ENCODE measurements at places on chromosomes 6 and 20.

- no peak for DNase-seq
These were observed 12.9 kb downstream of the PACSIN1 start for GRCh38 chr6:34478796-34479195.

DNA sequence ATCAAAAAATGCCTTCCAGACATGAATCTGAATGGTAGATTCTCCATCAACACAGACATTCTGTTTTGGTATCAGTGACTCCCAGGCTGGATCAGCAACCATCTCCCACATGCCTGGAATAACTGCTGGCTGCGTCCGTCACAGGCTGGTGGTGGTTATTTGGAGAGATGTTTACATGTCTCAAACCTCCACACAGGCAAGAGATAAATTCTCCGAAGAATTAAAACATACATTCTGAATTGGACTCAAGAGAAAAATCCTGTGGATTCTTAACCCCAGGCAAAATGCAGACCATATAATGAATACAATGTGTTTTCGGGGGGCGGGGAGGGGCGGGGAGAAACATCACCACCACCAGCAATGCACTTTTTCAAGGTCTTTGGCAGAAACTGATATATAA lies 108.2 kb downstream of the THBS2 start:
- no peak for DNase-seq

GRCh38 chr20:46512943-46513844 lies at the start of gene ZNF334:
TSS of gene ZNF334 (minus strand) at chr20:46513559. CDS start at chr20:46512102, 1,457 bp downstream.
- DNase-seq: peak; percentile 77

- no peak for DNase-seq
These were observed 27.1 kb downstream of the SAMHD1 start for GRCh38 chr20:36924167-36925045.

- DNase-seq: no peak
These were observed 117.0 kb downstream of the FARS2 start for GRCh38 chr6:5378331-5378730.

- no peak for DNase-seq
These were observed 2.7 kb downstream of the BCAS1 start for GRCh38 chr20:54067606-54068174.

DNA sequence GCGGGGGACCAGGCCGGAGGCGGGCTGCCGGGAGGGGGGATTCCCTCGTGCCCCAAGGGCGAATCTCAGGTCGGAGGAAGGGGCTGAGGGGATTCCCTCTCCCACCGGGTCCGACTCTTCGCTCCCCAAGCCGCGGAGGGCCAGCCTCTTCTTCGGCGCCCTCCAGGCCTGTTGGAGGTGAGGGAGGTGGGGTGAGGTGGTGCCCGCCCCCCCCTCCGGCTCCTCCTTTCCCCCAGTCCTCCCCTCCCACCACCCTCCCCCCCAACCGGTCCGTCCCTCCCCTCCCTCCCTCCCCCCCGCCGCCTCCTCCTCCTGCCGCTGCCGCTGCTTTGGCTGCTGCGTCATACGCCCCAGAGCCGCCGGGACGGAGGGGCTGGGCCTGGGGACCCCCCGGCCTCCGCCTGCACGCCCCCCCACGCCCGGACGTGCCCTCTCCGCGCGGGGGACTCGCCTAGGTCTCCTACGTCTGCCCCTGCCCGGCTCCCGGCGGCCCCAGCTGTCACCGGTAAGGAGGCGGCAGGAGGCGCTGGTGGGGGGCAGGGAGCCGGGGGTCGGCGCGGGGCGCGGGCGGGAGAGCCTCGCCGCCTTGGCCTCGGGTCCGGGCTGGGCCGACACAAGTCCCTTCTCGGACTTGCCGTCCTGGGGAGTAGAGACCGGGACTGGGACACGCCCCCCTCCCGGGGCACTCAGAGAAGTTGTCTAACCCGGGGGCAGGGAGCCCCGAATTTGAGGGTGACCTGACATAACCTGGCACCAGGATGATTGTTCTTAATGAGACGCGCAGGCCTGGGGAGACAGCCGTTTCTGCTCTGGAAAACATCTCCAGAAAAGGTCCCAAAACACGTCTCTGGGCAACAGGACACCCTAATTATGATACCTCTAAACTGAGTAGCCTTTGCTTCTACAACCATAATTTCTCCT lies at the start of gene PHF1:
TSS of gene PHF1 (plus strand) at position 304 of the 921 bp plus-strand sequence. CDS start 1,250 bp downstream, outside the sequence.
- no peak for DNase-seq

DNA sequence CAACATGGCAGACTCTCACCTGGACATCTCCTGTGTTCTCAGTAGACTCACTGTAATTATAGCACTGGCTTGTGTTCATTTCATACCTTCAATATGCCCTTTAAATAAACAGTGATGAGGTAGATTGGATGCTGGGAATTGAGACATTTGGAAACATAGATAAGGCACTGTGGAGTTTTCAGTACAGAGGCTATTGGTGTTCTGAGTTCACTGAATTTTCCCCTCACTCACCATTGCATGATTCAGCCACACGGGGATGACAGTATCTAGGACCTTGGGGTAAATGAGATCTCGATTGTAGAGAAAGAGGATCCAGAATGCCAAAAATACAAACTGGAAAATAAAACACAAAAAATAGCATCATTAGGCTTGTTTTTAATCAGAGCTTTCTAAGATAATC lies 12.6 kb downstream of the ADTRP start:
- no peak for DNase-seq

- peak; percentile 98 for DNase-seq
These were observed 65.5 kb upstream of the QKI start for GRCh38 chr6:163348789-163349680.

GRCh38 chr20:112396-112795 lies 24.9 kb downstream of the DEFB125 start:
- no peak for DNase-seq

DNA sequence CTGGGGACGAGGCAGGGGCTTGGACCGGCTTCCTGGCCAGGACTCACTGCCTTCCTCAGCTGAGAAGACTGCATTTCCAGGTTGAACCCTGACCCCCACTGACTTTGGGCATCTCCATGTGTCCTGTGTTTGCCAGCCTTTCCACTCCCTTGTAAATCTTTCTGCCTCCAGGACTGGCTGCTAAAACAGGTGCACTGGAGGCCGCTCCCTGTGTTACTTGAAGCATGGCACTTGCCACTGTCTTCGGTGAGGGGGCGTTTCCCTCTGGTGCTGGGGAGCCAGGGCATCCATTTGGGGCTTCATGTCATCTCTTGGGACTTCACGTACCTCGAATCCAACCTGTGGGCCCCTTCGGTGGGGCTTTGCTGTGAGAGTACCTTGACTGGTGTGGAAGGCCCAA lies 6.7 kb upstream of the RBM38 start:
- no peak for DNase-seq

DNA sequence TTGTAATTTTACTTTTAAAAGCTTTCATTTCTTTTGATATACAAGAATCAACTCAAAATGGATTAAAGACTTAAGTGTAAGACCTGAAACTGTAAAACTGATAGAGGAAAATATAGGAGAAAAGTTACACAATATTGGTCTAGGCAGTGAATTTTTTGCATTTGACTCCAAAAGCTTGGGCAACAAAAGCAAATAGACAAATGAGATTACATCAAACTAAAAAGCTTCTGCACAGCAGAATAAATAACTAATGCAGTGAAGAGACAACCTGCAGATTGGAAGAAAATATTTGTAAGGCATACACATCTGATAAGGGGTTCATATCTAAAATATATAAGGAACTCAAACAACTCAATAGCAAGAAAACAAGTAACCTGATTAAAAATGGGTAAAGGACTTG lies 3.0 kb downstream of the GABRR1 start:
- no peak for DNase-seq

DNA sequence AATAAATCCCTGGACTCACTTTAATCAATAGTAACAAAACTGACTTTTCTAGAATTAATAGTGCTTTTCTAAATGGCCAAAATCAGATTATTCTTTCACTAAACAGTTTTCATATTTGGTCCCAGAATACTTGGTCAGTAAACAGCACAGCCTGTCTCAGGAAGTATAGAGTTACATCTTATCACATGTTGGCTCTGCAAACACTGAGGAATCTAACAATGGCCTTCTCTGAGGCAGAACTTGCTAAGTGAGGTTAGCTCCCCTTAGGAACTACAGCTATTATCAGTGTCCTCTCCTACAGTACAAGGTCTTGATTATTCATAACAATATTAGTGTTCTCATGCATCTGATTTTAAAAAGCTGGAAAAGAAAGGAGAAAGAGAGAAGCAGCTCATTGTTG lies 1622.8 kb downstream of the HACE1 start:
- DNase-seq: no peak

GRCh38 chr20:17648791-17649730 lies 33.0 kb downstream of the RRBP1 start:
- no peak for DNase-seq

DNA sequence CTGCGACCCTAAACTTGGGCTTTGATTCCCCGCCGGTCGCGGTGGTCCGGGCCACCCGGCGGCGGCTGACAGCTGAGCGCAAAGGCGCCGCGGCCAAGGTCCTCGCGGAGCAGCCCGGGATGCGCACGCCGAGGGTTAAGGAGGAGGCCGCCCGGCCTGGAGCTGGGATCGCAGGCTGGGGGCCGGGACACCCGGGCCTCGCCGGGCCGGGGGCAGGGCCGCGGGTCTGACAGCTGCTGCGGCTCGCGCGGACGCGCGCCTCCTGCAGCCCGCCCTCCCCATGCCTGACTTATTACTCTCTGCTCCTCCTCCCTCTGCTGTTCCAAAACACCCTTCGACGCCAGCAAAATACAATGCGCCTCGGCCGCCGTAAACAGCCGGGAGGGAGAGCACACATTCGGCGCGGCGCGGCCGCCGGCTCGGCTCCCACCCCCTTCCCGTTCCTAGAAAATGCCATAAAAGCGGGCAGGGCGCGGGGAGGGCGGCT lies 746 bp downstream of the BACH2 start:
- DNase-seq: peak; percentile 83

- DNase-seq: no peak
These were observed 12.3 kb downstream of the NHLRC1 start for GRCh38 chr6:18110162-18110561.

DNA sequence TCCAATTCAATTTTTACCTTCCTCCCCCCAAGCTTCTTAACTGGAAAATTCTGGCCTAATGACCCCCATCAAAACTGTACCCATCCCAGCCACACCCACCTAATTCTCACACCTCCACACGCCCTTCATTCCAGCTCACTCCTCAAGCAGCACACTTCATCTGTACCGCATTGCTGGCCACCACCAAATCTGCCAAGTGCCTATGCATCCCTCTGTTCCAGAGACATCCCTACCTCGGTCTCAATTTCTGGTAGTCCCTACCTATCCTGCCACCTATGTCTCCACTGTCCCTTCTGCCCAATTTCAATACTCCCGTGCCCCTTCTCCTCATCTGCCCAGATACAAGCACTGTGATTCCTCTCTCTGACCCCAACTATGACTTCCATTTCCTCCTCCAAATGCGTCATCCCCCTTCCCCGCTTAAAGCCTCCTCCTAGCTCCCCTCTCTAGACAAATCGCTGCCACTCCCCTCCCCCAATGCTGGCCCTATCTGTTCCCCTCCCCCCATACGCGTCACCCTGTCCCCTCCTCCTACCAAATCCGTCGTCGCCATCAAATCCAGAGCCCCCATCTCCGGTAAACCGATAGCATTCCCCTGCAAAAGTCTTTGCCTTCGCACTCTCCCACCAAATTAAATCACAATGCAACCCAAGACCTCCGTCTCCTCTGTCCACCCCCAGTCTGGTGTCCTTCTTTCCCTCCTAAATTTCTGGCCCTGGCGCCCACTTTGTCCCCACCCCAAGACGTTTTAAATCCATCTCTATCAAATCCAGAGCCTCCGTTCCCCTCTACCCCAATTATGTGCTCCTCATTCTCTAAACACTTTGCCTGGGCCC lies 1.2 kb downstream of the MTCH1 start:
- no peak for DNase-seq

DNA sequence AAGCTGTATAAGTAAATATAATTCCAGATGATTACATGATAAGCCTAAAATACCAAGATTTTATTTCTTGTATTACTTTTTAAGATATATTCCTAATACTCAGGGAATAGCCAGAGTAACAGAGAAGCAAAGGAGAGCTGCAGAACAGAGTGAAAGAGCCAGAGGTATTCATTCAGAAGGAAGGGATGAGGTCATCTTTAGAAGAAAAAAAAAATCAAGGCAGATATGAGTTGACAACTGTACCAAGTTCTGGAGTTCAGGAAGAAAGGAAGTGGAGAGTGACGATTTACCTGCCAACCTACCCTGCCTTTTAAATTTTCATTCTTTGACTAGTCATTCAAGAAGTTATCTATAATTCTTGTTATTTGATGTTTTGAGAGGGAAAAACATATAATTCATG lies 28.8 kb upstream of the NHSL1 start:
- no peak for DNase-seq

DNA sequence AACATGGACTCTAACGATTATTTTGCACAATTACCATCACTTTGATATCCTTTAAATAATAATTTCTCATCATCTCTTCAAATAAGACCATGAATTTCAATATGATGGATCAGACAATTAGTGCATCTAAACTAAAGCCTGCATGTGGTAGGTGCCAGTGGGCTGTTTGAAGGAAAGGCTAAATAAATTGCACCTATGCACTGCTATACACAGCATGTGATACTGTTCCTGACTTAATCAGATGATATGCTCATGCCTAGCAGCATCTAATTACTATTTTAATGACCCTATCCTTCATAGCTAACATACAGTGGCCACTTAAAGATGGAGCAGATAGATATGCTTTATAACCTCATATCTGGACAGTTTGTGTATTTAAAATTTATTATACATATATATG lies 731.6 kb upstream of the MANEA start:
- no peak for DNase-seq

DNA sequence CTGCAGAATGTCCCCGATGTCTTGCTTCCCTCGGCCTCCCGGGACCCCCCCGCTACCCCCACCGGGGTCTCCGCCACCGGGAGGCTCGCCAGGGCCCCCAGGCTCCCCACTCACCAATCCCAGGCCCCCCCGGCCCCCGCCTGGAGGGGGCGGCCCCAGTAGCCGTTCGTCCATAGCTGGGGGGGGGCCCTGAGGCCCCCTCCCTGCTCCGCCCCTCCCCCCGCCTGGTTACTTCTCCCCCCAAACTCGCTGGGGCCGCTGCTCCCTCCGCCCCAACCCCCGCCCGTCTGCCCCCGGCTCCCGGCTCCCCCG lies 304 bp downstream of the PBX2 start:
- DNase-seq: no peak

DNA sequence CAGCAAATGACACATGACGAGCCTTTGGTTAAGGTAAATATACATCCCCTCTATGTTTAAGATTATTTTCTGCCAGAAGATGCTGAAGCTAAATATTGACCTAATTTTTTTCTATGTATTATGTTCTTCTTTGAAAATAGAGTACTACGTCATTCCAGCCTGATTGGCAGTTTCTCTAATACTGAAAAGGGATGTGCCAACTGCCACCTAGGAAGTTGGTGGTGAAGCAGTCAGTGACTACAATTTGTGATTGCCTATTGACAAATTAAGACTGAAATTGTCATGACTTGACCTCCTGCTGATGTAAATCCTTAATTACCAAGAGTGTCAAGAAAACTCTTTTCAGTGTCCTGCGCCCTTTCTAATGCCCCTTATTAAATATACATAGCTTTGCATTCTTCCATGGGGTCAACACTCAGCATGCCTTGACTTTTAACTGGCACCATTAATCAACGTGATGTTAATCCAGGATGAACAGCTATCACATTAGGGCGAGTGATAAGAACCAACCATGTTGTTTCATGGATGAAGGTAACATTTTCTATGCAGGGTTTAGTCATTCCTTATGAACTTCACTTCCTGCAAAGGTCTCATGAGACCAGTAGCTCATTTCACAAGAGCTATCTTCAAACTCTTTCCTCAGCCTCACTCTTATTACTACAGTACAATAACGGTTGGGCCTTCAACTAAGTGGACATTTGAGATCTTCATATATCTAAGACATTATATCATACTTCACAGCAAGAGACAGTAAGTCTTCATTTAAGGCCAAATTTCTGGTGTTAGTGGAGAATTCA lies 22.5 kb upstream of the SGK1 start:
- DNase-seq: no peak

- no peak for DNase-seq
These were observed 35.1 kb upstream of the RFPL4B start for GRCh38 chr6:112311950-112312547.

Data from putamen (tissue), 1 donor.